ENCODE measurements at places on chromosomes 16 and 17.

DNA sequence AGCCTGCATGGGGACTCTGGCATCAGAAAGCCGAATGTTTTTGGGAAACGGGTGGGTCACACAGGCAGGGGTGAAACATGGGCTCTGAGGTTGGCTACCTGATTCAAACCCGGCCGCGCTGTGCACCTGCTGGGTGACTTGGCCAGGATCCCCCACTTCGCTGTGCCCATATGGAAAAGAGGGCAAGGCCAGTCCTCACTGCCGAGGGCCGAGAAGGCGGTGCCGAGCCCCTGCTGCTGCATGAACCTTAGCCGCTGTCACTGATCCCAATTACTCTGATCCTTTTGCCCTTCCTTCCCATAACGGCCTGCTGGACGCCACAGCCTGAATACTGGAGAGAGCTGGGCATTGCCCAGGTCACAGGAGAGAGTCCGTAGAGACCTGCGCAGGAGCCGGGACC is 17.7 kb downstream of the KDM8 start:
- no peak for DNase-seq

GRCh38 chr16:51151961-51152663 is 1.0 kb upstream of the SALL1 start:
- DNase-seq: no peak

GRCh38 chr16:1972490-1972877 is 631 bp downstream of the TBL3 start:
- no peak for DNase-seq

GRCh38 chr17:50182783-50183420 is 17.1 kb downstream of the SGCA start:
- DNase-seq: no peak

GRCh38 chr16:31274831-31275816 is 15.3 kb downstream of the ITGAM start:
- no peak for DNase-seq

GRCh38 chr16:64132190-64132589 is 989.7 kb downstream of the CDH11 start:
- no peak for DNase-seq

DNA sequence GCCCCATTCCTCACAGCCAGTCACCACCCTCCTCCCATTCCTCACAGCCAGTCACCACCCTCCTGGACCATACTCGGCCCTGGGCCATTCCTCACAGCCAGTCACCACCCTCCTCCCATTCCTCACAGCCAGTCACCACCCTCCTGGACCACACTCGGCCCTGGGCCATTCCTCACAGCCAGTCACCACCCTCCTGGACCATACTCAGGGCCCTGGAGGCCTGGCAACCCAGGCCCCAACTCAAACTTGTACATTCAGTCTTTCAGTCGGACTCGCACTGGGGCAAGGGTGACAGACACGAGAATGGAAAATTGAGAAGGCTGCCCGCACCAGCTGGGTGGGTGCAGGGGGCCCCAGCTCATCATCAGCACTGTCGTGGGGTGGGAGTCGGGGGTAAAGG is 30.4 kb upstream of the FOXK2 start:
- DNase-seq: no peak

- DNase-seq: no peak
These were observed 117.6 kb downstream of the RMI2 start for GRCh38 chr16:11462861-11463260.

- no peak for DNase-seq
These were observed 12.1 kb downstream of the TMC6 start for GRCh38 chr17:78116411-78116810.

DNA sequence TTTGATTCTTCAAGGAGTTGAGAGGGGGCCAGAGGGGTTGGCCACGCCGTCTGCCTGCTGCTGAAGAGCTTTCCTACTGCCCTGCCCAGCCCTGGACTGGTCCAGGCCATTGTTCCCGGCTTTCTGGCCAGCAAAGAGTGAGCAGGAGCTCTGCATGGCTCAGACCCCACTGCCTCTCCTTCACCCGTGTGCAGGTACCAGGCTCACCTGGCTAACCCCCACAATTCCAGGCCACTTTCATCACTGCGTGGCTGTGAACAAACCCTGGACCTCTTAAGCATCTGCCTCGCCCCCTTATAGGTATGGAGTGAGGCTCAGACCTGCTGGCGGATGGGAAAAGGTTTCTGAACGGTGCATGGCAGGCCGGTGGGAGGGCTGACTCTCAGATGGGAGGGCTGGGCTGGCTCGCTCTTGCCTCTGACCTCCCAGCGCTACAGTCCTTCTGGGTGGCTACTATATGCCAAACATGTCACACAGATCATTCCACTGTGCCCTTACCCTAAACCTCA is 8.9 kb downstream of the ZNF319 start:
- DNase-seq: no peak

- no peak for DNase-seq
These were observed at the start of the genes CCDC78 and HAGHL for GRCh38 chr16:726438-727290. TSS of gene CCDC78 (minus strand) at chr16:726443. CDS start at chr16:726367, 76 bp downstream. TSS of gene HAGHL (plus strand) at chr16:727106. CDS start at chr16:727510, 404 bp downstream.

- DNase-seq: no peak
These were observed 13.8 kb downstream of the MLYCD start for GRCh38 chr16:83912519-83913244.

DNA sequence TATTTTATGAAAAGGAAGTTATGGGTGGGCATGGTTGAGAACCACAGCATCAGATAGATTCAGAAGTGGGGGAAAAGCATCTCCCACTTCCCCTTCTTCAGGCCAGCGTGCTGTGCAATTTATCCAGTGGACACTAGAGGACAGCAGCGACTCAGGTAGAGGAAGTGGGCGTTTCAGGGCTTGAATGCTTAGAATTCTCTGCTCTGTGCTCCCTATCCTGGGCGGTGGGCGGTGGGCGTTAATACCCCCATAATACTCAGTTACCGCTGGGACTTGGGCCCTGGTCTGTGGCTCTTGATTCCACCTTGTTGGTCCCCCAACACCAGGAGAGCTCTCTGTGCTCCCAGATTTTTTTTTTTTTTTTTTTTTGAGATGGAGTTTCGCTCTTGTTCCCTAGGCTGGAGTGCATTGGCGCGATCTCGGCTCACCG is 3.7 kb upstream of the LYZL6 start:
- peak; percentile 18 for DNase-seq

GRCh38 chr16:30357085-30357714 is 2.1 kb upstream of the CD2BP2 start:
- DNase-seq: no peak

DNA sequence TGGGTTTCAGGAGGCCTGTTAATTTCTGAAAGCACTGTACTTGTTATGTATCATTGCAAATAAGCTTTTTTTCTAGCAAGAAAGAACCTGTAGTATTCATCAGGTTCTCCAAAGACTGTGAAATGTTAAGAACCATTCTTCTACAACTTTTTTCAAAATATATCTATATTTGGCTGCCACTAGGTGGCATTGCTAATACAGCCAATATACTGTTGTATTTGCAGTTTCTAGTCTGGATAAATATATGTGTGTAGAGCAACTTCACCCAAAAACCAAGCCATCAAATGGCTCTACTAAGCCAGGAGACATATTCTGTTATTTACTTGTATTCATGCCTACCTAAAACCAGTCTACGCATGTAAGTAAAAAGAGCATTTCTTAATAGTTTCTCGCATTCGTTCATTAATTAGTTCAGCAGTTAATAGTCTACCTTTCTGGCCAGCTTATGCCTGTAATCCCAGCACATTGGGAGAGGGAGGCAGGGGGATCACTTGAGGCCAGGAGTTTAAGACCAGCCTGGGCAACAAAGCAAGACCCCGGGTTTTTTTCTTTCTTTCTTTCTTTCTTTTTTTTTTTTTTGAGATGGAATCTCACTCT is 39.5 kb downstream of the VMP1 start:
- peak; percentile 33 for DNase-seq

GRCh38 chr17:38464723-38465390 is 36.6 kb downstream of the ARHGAP23 start:
- no peak for DNase-seq

- no peak for DNase-seq
These were observed 19.2 kb downstream of the CLEC19A start for GRCh38 chr16:19304750-19305149.

DNA sequence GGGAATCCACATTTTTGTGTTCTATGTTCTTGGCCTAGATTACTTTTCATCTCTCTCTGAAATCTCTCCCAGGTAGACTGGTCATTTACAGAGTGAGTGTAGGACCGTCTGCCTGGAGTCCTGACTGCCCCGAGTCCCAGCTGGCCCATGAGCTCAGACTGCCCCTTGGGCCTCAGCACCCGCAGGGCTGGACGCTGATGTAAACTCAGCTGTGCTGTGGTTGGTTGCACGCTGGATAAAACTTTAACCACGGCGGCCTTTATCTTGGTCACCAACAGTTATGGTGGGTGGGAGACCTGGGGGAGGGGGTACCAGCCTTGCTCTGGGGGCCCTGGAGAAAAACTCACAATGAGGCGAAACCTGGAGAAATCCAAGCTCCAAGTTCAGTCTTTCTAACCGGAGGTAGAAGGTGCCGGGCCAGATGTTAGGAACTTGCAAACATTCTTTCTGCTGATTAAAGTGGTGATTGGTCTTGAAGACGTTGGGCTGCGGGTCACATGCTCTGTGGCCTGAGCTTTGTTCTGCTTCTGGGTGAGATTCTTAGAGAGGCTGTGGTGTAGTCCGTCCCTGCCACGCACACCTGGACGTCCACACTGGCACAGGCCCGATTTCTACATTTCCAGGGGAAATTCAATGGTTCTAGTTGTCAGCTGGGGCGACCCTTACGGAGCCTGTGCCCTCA is 6.9 kb downstream of the METRNL start:
- no peak for DNase-seq

Measured in GM12864 (cell line).